ENCODE measurements at places on chromosomes 1 and 21.

GRCh38 chr1:8165595-8166360, 139.7 kb upstream of the ERRFI1 start:
- no peak for DNase-seq
- H3K27me3 ChIP-seq: no peaks in the 10 kb centered on the region
- H3K27ac ChIP-seq: no peak overlapping the region
- no peaks in the 10 kb centered on the region for H3K4me1 ChIP-seq
- H3K4me3 ChIP-seq: no peak overlapping the region

GRCh38 chr1:7770997-7771822, at the start of gene VAMP3:
Gene VAMP3 (plus strand): TSS chr1:7771296. CDS start chr1:7771384, 88 bp downstream.
- H3K36me3 ChIP-seq: no peaks in the 10 kb centered on the region
- peaks cover 10% of the 10 kb centered on the region for H3K4me1 ChIP-seq
- no peaks in the 10 kb centered on the region for H3K27me3 ChIP-seq
- peak within 1 kb of the TSS; percentile 90 for H3K27ac ChIP-seq

DNA sequence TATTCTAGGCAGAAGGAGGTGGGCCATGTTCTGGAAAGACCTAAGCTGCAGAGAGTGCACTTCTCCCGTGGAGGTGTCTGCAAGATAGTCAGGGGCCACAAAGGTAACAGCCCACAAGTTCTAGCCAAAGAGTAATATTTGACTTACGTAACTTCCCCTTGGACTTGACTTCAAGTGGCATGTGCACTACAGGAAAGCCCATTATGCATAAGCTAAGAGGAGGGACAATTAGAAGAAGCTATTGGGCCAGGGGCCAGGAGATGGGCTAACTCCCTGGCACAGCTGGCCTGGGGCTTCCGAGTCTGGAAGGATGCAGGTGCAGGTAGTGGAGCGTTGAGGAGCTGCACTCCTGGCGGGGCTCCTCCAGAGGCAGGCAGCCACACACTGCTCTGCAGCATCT, 58.3 kb downstream of the ERG start:
- H3K27me3 ChIP-seq: no peaks in the 10 kb centered on the region
- no peaks in the 10 kb centered on the region for H3K4me1 ChIP-seq
- no peaks in the 10 kb centered on the region for H3K36me3 ChIP-seq
- H3K27ac ChIP-seq: no peak overlapping the region

DNA sequence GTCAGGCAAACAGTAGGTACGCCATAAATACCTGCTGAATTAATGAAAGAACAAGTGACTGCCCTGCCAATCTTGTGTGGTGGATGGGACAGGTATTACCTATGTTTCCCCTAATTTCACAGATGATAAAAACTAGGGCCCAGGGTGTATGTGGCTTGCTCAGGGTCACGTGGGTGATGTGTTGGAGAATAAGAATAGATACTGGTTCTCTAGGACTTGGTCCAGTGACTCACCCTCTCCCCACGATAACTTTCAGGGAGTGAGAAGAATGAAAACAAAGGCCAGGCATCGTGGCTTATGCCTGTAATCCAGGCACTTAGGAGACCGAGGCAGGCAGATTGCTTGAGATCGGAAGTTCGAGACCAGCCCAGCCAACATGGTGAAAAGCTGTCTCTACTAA, 26.7 kb downstream of the SLC26A9 start:
- H3K27me3 ChIP-seq: no peaks in the 10 kb centered on the region
- no peak overlapping the region for H3K4me3 ChIP-seq
- H3K4me1 ChIP-seq: no peaks in the 10 kb centered on the region
- H3K36me3 ChIP-seq: no peaks in the 10 kb centered on the region

DNA sequence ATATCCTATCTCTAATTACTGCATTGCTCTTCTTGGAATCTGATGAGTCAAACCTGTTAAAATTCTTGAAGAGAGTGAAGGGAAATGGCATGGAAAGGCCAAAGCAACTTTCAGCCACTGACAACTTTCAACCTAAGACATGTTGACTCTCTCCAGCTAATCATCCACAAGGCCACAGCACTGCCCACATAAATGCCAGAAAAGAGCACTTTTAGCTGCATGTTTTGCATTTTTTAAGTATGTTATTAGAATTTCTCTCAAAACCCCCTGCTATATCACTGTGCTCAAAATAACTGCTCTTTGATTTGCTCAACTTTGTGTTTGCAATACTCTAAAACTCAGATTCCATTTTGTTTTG, 352.5 kb downstream of the ADGRL2 start:
- no peak for DNase-seq
- H3K4me3 ChIP-seq: no peak overlapping the region
- H3K27ac ChIP-seq: no peak overlapping the region
- H3K4me1 ChIP-seq: no peaks in the 10 kb centered on the region

DNA sequence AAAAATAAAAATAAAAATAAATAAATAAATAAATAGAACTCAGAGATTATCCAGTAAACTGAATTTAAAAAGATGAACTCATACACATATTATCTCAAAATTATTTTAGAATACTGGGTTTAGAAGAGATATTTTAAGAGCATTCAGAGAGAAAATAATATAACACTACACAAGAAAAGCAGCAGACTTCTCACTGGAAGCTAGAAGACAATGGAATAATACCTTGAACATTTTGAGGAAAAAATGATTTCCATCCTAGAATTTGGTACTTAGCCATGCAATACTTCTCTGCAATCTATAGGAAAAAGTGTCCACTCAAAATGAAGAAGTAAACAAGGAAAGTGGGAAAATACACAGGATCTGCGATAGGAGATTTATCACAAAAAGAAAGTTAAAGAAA, 24.2 kb downstream of the TRMT1L start:
- DNase-seq: no peak
- H3K4me3 ChIP-seq: no peak overlapping the region
- H3K36me3 ChIP-seq: no peaks in the 10 kb centered on the region
- H3K4me1 ChIP-seq: no peaks in the 10 kb centered on the region
- no peak overlapping the region for H3K27ac ChIP-seq

GRCh38 chr1:8439015-8439702, 121.2 kb downstream of the SLC45A1 start:
- H3K27me3 ChIP-seq: no peaks in the 10 kb centered on the region
- no peak overlapping the region for H3K4me3 ChIP-seq
- DNase-seq: peak; percentile 73
- no peaks in the 10 kb centered on the region for H3K4me1 ChIP-seq

DNA sequence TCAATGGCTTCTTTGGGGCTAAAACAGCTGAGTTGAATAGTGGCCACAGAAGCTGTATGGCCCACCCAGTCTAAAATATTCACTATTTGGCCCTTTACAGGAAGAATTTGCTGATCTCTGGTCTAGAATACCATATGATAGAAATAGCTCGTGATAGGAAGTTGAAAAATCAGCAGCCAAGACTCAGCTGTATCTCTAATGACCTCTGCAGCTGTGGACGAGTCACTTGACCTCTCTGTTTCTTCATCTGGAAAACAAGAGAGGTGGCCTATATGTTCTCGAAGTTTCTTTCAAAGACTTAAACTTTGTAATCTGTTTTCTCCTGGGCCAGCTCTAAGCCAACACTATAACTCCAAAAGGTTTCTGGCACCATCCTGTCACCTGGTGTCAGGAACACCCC, 129.2 kb downstream of the ZBTB18 start:
- no peaks in the 10 kb centered on the region for H3K4me1 ChIP-seq
- no peaks in the 10 kb centered on the region for H3K27me3 ChIP-seq
- H3K36me3 ChIP-seq: no peaks in the 10 kb centered on the region
- DNase-seq: no peak
- no peak overlapping the region for H3K4me3 ChIP-seq
- no peak overlapping the region for H3K27ac ChIP-seq
